ENCODE measurements at places on chromosomes 1 and 21.

GRCh38 chr1:50877641-50878040 lies 82.4 kb downstream of the FAF1 start:
- DNase-seq = no peak

DNA sequence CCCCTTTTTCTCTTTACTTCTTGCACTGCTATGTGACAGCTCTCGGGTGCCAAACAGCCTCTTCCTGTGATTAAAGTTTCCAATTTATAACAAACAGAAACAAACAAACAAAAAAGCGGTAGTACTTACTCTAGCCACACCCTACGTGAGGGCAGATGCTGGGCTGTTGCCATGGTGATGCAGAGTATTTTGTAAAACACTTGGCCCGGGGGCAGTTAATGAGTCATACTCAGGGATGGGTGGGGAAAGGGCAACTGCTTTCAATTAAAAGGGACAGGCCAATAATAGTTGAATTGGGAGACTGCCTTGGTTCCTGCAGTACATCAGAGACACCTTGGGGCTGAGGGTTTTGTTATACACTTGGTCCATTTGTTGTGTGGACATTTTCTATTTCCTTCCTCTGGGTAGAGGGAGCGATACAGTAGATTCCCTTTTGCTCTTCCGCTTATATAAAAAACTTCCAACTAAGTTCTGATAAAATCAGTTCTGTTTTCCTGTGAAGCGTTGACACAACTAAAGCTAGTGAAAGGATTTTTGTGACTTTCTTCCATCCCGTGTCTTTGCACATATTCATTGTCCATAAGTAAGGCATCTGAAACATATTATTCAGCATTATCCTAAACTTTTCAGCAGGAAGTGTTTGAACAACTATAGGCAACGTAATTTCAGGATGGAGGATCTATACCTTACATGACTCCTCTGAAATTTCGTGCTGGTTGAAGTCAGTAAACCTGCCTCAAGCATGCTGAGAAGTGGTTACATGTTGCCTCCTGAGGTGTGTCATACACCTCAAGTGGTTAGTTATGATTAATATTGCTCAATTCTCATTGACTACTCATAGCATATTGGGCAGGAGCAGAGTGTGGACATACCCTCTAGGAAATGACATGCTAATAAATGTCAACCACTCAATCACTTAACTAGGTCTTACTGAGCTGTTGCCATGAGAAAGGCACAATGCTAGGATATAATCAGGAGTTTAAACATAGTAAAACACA lies 36.7 kb upstream of the THEM4 start:
- peak; percentile 94 for DNase-seq

DNA sequence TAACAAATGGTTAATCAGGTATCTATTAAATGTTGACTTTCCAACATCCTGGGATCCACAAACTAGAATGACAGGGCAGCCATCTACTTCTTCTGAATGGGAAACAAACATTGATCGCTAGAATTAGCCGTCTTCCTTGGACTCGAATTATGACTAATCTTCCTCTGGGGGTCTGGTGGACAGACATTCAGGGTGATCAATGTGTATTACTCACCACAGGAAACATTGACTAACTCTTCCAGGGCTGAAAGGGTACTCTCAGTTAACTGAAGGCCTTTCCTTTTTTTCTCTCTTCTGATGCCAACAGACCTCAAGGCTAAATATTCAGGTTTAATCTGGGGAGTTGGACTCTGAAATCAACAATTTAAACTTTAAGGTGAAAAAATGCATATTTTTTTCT lies 9.5 kb downstream of the NOL9 start:
- no peak for DNase-seq

GRCh38 chr1:53324728-53325297 lies 3.1 kb downstream of the LRP8 start:
- DNase-seq = no peak

- no peak for DNase-seq
Observed at GRCh38 chr1:152539901-152540300, 25.6 kb downstream of the CRCT1 start.
